Fibroblast of lung (primary cell): ENCODE measurements at places on chromosomes 11 and 22. TPM values are rescaled to one million over a fixed set of nuclear protein-coding genes. Genes with fewer than 3 reads are reported as not detected.

DNA sequence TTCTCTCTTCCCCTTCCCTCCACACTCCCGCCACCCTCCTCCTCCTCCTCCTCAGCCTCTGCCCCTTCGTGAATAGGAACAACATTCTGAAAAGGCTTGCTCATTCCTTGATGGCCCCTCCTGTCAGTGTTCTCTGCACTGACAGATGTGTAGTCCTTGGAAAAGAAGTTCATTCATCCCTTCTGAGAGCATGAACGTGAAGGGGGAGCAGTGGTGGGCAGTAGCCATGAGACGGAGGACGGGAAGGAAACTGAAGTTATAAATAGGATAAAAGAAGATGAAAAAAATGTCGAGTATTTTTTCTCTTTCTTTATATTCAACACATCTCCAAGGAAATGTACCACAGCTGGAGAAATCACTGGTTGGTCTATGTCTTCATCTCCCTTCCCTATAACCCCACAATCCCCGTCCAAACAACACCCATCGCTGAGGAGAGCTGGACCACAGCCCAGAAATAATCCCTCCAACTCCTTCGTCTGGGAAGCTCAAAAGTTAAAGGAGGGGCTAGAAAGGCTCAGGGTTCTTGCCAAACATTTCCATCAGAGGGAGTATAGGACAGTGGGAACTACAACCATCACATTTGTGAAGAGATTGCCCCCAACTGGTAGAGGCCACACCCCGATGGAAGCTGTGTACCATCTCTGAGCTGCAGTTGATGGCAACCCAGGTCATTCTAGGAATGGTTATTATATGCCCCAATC is 33.5 kb downstream of the ETS1 start:
- no peak overlapping the region for H3K27ac ChIP-seq
- H3K4me1 ChIP-seq = peaks cover 5% of the 10 kb centered on the region
- no peaks in the 10 kb centered on the region for H3K36me3 ChIP-seq
- H3K27me3 ChIP-seq = no peaks in the 10 kb centered on the region
- no peak for DNase-seq
- H3K4me3 ChIP-seq = no peak overlapping the region

Gene GLYAT
- total RNA-seq = not detected in 2 replicates

GRCh38 chr11:48013269-48013901 is 33.0 kb downstream of the PTPRJ start:
- peaks cover 11% of the 10 kb centered on the region for H3K4me1 ChIP-seq
- H3K27me3 ChIP-seq = no peaks in the 10 kb centered on the region
- H3K4me3 ChIP-seq = no peak overlapping the region
- DNase-seq = no peak
- no peaks in the 10 kb centered on the region for H3K36me3 ChIP-seq
- no peak overlapping the region for H3K27ac ChIP-seq

DNA sequence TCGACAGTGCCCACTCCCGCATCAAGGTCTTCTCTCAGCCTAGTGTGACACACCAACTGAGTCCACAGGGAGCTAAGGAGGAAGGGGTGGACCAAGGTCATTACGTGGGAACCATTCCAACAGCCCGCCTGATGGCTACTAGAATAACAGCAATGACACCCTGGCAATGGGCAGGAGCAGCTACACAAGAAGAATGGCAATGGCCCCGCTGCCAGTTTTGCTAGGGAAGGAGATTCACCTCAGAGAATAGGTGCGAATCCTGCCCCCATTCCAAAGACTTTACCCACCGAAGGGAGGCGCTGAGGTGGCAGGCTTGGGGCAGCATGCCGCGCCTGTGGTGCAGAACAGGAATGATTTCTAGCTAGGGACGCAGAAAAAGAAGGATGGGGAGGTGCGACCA is 9.1 kb downstream of the WT1 start:
- H3K36me3 ChIP-seq = no peaks in the 10 kb centered on the region
- DNase-seq = no peak
- peaks cover 43% of the 10 kb centered on the region for H3K27me3 ChIP-seq
- H3K27ac ChIP-seq = no peak overlapping the region
- H3K4me1 ChIP-seq = no peaks in the 10 kb centered on the region

Gene GPHA2
- not detected in 2 replicates for total RNA-seq

- peaks cover 2% of the 10 kb centered on the region for H3K36me3 ChIP-seq
- H3K27ac ChIP-seq = no peak overlapping the region
- peak; percentile 30 for DNase-seq
- no peak overlapping the region for H3K4me3 ChIP-seq
- no peaks in the 10 kb centered on the region for H3K27me3 ChIP-seq
Measured at GRCh38 chr11:74871037-74871436, 77.9 kb downstream of the XRRA1 start.

Gene ALDH3B1
- 24.9 and 57.6 TPM in 2 replicates for total RNA-seq

Gene CCDC73
- total RNA-seq = under 0.01 TPM in 2 replicates

DNA sequence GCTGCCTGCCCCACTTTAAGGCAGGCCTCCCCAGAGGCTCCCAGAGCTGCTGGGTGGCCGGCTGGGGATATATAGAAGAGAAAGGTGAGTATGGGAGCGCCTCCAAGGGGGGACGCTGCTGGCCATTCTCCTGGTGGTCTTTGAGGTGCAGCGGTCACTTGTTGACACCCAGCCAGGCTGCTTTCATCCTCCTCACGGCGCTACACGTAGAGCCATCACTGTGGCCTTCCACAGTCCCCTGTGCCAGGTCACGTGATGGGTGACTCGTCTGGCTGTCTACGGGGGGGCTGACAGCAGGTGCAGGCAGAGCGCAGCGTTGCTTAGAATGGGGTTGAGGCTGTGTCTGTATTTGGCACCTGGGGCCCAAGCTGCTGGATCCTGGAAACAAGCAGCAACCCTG is 1.9 kb downstream of the ACR start:
- H3K27ac ChIP-seq = no peak overlapping the region
- H3K36me3 ChIP-seq = no peaks in the 10 kb centered on the region
- DNase-seq = no peak
- H3K27me3 ChIP-seq = no peaks in the 10 kb centered on the region
- no peak overlapping the region for H3K4me3 ChIP-seq
- H3K4me1 ChIP-seq = no peaks in the 10 kb centered on the region

Gene ATL3
- 120 and 147 TPM in 2 replicates for total RNA-seq

- peak; percentile 35 for DNase-seq
- no peaks in the 10 kb centered on the region for H3K36me3 ChIP-seq
Measured at GRCh38 chr11:101390539-101390938, 193.3 kb downstream of the TRPC6 start.

Gene LRRC51
- 5.0 and 5.4 TPM in 2 replicates for total RNA-seq

Gene PIWIL4
- total RNA-seq = 3.3 and 3.6 TPM in 2 replicates

DNA sequence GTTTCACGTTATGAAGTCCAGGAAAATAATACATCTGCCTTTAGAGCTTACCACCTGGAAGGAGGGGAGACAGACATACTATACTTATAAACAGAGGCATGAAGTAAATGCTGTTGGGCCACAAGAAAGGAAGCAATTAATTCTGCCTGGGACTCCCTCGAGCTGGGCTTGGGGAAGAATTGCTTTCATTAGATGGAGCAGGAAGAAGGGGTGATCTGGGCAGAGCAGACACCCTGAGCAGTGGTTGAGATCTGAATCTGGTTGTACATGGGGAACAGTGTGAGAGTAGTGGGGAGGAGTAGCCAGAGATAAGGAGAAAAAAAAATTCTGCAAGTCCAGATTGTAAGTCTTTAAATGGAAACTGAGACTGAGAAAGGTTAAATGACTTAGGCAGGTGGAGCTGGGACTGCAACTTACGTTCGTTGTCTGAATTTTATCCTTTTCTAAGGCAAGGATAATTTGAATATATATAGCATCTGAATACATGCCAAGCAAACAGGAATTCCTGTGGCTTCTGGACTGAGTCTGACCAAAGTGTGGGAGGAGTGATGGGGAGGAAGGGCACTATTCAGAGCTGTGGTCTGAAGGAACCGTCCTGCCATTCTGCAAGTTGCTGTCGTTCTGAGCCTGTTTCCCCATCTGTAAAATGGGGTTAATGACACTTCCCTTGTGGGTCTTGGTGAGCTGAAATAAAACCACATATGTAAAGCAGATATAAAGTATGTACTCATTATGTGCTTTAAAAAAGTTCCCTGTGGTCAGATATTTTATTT is 7.9 kb downstream of the NCAM1 start:
- no peaks in the 10 kb centered on the region for H3K4me1 ChIP-seq
- no peaks in the 10 kb centered on the region for H3K36me3 ChIP-seq
- no peak overlapping the region for H3K4me3 ChIP-seq
- H3K27me3 ChIP-seq = no peaks in the 10 kb centered on the region
- H3K27ac ChIP-seq = no peak overlapping the region
- peak; percentile 62 for DNase-seq

DNA sequence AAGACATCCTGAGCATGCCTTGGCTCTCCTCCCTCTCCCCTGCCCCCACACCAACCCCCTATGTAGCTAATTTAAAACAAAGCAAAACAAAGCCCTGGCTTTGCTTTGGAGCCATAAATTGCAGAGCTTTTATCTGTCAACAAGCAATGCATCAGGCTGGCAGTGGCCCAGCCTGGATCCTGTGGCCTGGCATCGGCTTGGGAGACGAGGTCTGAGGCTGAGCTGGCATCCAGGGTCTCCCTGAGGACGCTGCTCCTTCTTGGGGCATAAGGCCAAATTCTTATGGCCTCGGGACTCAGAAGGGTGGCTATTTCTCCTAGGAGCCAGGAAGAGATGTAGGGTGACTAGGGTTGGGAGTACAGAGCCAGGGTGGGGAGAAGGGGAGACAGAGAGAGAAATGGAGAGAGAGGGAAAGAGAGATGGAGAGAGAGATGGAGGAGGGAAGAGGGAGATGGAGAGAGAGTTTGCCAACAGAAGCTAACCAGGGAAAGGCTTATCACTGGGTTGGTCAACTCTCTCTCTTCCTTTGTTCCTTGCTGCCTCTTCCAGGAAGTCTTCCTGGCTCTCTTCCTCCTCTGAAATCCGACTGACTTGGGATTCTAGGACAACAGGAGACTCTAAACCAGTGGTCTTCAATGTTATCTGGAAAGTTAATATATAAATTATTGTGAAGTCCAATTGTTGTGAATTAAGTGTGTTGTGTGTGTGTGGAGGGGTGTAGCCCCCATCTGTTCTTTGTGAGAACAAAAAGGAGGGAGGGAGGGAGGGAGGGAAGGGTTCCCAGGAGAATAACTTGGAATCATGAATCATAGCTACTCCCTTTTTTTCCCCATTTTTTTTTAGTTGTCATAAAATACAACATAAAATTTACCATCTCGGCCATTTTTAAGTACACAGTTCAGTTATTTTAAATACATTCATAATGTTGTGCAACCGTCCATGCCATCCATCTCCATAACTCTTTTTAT is 29.1 kb downstream of the TSPAN18 start:
- H3K27ac ChIP-seq = no peak overlapping the region
- DNase-seq = peak; percentile 35
- no peaks in the 10 kb centered on the region for H3K36me3 ChIP-seq
- peaks cover 2% of the 10 kb centered on the region for H3K4me1 ChIP-seq

GRCh38 chr11:121464352-121464946 is 11.7 kb upstream of the SORL1-AS1 start:
- H3K27me3 ChIP-seq = no peaks in the 10 kb centered on the region
- no peak overlapping the region for H3K4me3 ChIP-seq
- peaks cover 19% of the 10 kb centered on the region for H3K4me1 ChIP-seq
- peak; percentile 85 for DNase-seq

GRCh38 chr11:71282581-71283351 is 30.4 kb upstream of the SHANK2 start:
- no peak overlapping the region for H3K4me3 ChIP-seq
- no peaks in the 10 kb centered on the region for H3K27me3 ChIP-seq
- no peak for DNase-seq
- peaks cover 3% of the 10 kb centered on the region for H3K4me1 ChIP-seq
- no peak overlapping the region for H3K27ac ChIP-seq

Gene TMEM121B
- total RNA-seq = under 0.01 TPM in 1 of 2 replicates, not detected in the other

GRCh38 chr11:32829680-32830412 is at the start of gene PRRG4:
Gene PRRG4 (plus strand): TSS chr11:32829927. CDS start chr11:32830530, 603 bp downstream.
- H3K4me3 ChIP-seq = peak within 1 kb of the TSS; percentile 59
- peaks cover 7% of the 10 kb centered on the region for H3K4me1 ChIP-seq
- peaks cover 10% of the 10 kb centered on the region for H3K27me3 ChIP-seq
- no peaks in the 10 kb centered on the region for H3K36me3 ChIP-seq
- peak; percentile 29 for DNase-seq

- H3K27me3 ChIP-seq = no peaks in the 10 kb centered on the region
- peak; percentile 21 for DNase-seq
Measured at GRCh38 chr11:121086866-121087265, 14.2 kb upstream of the TECTA start.

GRCh38 chr22:38718414-38718813 is 12.7 kb downstream of the GTPBP1 start:
- H3K36me3 ChIP-seq = peaks cover 9% of the 10 kb centered on the region
- no peaks in the 10 kb centered on the region for H3K27me3 ChIP-seq
- peak overlapping the region; percentile 17 for H3K27ac ChIP-seq
- H3K4me1 ChIP-seq = peaks cover 5% of the 10 kb centered on the region
- peak; percentile 78 for DNase-seq
- no peak overlapping the region for H3K4me3 ChIP-seq

Gene OR52N4
- total RNA-seq = 0.33 TPM in 1 of 2 replicates, not detected in the other

Gene NEFH
- 0.17 and 0.26 TPM in 2 replicates for total RNA-seq

Gene MS4A6E
- total RNA-seq = not detected in 2 replicates

GRCh38 chr11:113849713-113850112 is 25.7 kb downstream of the USP28 start:
- no peaks in the 10 kb centered on the region for H3K27me3 ChIP-seq
- peaks cover 2% of the 10 kb centered on the region for H3K36me3 ChIP-seq
- H3K27ac ChIP-seq = no peak overlapping the region
- H3K4me3 ChIP-seq = no peak overlapping the region

GRCh38 chr11:10066441-10066840 is 227.6 kb downstream of the SBF2 start:
- DNase-seq = no peak
- no peak overlapping the region for H3K27ac ChIP-seq
- H3K4me3 ChIP-seq = no peak overlapping the region
- no peaks in the 10 kb centered on the region for H3K36me3 ChIP-seq

- peak; percentile 88 for DNase-seq
- peaks cover 26% of the 10 kb centered on the region for H3K4me1 ChIP-seq
- peak overlapping the region; percentile 96 for H3K27ac ChIP-seq
- H3K27me3 ChIP-seq = no peaks in the 10 kb centered on the region
- no peak overlapping the region for H3K4me3 ChIP-seq
Measured at GRCh38 chr22:46007003-46007847, 30.3 kb upstream of the WNT7B start.

Gene OR51B2
- not detected in 2 replicates for total RNA-seq

- H3K27me3 ChIP-seq = peaks cover 38% of the 10 kb centered on the region
- H3K27ac ChIP-seq = no peak overlapping the region
- no peaks in the 10 kb centered on the region for H3K4me1 ChIP-seq
- H3K4me3 ChIP-seq = no peak overlapping the region
Measured at GRCh38 chr11:32069361-32070058, 21.4 kb upstream of the RCN1 start.

DNA sequence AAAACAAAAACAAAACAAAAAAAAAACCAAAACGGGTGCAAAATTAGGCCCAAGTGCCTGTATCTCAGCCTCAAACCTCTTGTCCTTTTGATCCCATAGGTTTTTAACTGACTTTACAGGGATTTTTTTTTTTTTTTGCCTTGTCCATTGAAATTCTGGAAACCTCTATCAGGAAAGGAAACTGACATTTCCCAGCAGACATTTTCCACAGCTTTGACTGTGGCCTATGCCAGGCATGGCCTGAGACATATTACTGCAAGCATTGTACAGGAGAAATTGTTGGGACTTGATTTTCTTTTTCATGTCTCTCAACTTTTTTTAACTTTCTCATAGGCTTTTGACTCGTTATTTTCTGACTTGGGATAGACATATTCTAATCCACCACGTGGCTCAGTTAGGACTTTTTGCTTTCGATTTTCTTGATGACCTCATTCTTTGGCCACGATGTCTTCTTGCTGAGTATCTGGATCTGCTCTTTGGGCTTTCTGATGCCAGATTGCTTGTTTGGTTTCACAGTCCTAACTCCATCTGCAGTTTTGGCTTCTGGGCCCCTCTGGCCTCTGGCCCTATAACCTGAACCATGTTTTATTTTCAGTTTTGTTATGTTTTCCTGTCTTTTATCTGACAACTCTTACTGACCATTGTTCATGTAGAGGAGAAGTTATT is 336.1 kb upstream of the C11orf87 start:
- no peaks in the 10 kb centered on the region for H3K4me1 ChIP-seq
- no peak overlapping the region for H3K27ac ChIP-seq
- no peaks in the 10 kb centered on the region for H3K27me3 ChIP-seq
- peak; percentile 28 for DNase-seq
- H3K36me3 ChIP-seq = no peaks in the 10 kb centered on the region

Gene TPST2
- total RNA-seq = 17.7 and 35.0 TPM in 2 replicates
